Stimulated activated CD8-positive, alpha-beta memory T cell treated with anti-CD3 and anti-CD28 coated beads, Interleukin-12 subunit alpha, Interleukin-12 subunit beta, amount 100 ng/mL, for 1 hour (primary cell): ENCODE measurements at places on chromosomes 12 and 14.

GRCh38 chr12:54421175-54421878, 2.3 kb upstream of the ITGA5 start:
- DNase-seq: no peak

DNA sequence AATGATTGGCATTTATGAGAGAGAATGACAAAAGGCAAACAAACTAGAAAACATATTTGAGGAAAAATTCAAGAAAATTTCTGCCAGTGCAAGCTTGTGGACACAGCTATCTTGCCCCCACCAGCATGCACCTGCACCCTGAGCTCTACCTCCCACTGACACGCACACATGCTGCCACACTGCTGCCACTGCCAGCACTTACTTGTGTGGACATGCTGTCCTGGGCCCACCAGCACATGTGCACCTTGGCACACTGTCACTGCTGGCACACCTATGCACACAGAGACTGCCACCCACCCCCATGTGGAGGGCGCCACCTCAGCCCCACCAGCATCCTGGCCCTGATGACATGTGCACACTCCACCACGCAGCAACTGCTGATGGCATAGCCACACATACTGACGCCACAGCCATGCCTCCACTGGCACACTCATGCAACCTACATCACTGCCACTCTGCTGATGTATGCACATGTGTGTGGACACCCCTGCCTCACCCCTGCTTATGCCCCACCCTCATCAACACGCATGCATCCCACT, 475.0 kb downstream of the SOX5 start:
- DNase-seq: no peak

- DNase-seq: peak; percentile 43
Measured at GRCh38 chr12:47079468-47079980, at the start of the genes AMIGO2 and PCED1B. AMIGO2 (minus strand) TSS chr12:47079959; CDS start chr12:47079002, 957 bp downstream. PCED1B (plus strand) TSS chr12:47079621; CDS start chr12:47235064, 155,443 bp downstream.

DNA sequence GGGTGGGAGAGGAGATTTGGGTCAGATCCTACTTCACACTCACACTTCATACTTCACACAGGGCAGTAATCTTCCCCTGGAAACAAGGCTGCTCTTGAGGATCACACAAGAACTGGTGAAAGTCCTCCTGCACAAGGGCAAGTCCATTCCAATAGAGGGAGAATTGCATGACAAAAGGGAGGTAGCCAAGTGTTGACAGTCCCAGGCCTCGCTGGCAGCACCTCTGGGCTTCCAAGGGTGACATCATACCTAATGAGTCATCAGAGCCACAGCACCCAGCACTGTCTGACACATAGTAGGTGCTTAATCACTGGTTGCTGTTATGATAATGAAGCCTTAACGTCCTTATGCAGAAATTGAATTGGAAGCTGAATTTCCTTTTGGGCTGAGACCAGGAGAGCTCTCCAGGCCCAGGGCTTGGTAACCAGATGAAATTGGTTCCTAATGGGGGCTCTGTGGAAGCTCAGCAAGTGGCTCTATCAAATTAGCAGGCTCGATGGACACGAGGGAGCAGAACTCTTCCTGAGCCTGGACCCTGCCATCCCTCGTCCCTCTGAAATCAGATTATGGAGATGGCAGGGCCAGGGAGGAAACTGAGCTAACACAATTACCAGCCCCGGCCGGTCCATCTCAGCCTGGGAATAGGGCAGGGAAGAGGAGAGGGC, 58.8 kb upstream of the ACTN1 start:
- no peak for DNase-seq

DNA sequence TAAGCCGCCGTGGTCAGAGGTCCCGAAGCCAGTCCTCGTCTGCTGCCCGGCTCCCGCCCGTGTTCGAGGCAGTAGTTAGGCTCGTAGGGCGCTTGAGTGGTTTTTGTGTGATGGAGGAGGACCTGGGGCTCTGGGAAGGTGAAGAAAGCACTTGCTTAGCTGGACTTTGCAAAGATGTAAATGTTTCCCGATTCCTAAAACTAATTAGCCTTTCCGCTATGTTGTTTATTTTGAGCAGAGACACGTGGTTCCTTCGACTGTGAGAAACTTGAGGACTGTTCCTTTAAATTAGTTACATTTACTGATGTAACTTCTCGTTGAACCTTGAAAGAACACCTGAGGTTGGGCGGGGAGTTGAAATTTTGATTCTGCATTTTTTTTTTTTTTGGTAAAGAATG, 33.9 kb downstream of the MIA2 start:
- DNase-seq: no peak

- DNase-seq: no peak
Measured at GRCh38 chr14:94517248-94517640, 8.0 kb upstream of the SERPINA12 start.

DNA sequence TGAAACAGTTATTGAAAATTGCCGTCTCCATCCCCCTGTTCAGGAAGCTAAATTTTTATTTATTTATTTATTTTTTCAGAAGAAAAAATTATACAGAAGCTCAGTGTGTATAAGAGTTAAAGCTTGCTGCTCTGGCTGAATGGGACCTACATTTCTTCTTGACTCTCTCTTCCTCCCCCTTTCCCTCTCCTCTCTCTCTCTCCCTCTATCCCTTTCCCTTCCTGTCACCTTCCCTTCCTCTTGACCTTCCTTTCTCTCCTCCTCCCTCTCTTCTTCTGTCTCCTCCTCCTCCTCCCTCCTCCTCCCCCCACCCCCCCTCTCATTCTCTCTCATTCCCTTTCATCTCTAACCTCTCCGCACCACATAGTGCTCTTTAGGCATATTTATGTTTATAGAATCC, 39.1 kb downstream of the APAF1 start:
- no peak for DNase-seq

DNA sequence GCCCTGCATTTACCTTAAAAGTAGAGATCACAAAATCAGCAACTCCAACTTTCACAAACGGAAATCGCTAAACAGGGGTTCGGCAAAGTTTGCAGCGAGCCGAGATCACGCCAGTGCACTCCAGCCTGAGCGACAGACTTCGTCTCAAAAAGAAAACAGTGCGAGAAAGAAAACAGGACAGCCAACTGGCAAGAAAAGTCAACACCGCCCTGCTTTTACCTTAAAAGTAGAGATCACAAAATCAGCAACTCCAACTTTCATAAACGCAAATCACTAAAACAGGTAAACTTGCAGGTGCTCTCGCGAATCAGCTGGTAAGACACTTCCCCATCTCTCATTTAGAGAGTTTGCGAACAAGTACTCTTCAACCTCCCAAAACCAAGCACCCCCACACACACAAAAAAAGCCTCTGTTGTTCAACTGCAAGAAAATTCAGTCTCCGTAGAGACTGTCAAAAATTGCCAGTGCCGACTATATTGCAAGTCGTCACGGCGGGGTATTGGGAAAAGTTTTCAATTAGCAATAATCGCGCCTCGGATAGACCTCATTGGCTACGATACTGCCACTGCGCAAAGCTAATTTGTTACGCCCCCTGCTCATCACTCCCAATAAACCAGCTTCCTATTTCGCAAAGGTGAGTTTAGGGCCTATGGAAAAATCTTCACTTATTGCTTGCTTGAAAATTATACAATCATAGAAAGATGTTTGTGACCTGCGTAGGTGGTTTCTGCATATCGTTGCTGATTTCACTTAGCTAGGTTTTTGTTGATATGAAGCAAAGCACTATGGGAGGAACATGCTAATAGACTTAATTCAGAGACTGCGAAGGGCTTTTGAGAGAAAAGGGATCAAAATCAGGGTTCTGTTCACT, at the start of gene RNU4-1:
TSS of gene RNU4-1 (minus strand) at position 577 of the 871 bp plus-strand sequence.
- DNase-seq: peak; percentile 58

DNA sequence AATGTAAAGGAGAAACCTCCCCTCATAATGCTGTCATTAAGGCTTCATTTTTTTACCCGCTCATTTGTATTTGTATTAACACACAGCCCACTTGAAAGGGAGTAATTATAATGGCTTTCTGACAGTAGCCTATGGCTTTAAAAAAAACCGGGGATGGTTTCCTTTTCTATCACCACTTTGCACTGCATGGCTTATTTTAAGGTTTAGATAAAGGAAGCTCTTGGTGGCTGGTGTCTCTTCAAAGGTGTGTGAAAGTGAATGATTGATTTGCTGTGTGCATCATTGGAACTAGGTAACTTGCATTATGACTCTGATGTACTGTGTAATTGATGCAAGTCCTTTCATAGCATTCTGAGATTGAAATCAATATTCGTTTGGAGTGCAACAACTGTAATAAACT, 80.7 kb downstream of the NPAS3 start:
- DNase-seq: no peak

DNA sequence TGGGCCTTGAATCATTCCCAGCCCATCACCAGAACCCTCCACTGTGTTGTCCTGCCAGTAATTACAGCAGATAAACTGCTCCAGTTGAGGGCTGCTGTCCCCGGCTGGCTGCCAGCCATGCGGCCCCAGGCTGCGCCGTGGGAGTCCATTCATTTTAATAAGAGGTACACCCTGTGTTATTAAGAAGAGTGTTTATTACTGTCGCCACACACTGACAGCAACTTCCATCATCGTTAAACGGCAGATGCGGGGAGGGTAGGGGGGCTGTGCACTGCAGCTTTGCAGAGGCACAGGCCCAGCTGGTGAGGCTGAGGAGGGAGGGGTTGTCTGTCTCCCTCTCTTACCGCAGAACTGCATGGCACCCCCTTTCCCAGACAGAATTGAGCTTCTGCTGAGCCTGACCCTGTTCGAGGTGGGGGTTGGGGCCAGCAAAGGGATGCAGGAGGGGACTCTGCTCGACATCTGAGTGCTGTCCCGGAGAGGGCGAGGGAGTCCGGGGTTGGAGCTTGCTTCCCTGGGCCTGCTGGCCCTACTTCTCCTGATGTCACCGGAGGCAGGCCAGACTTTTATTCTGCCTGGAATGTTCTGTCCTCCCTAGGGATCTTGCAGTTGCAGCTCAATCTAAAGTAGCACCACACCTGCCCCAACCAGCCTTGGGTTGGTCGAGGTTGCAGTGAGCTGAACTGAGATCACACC, 33.8 kb upstream of the GPATCH2L start:
- DNase-seq: no peak

DNA sequence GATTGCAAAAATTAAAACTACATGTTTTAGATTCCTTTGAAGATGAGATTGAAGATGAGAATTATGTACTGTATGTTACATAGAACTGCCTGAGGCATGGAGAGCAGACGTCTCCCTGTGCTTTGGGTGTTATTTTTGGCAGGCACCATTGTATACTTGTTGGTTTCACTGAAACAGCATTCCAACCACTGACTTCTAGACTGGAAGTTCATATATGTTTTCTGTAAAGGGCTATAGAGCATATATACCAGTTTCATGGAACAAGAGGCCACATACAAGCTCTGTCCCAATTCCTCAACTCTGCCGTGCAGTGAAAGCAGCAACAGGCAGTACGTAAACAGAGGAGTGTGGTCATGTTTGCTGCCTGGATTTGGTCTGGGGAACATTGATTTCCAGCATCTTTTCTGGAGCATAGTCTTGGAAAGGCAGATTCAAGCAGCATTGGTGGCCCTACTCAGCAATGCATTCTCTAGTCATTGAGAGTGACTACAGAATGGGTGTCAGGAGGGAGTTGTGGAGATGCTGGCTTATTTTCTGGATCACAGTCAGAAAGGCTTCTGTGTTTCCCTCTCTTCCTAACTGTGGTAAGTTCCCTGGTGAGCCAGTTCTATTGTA, 57.6 kb upstream of the CNTN1 start:
- no peak for DNase-seq

- DNase-seq: no peak
Measured at GRCh38 chr12:66881386-66881785, 202.5 kb upstream of the GRIP1 start.

- DNase-seq: peak; percentile 46
Measured at GRCh38 chr12:12786706-12787601, 1.5 kb downstream of the APOLD1 start.

DNA sequence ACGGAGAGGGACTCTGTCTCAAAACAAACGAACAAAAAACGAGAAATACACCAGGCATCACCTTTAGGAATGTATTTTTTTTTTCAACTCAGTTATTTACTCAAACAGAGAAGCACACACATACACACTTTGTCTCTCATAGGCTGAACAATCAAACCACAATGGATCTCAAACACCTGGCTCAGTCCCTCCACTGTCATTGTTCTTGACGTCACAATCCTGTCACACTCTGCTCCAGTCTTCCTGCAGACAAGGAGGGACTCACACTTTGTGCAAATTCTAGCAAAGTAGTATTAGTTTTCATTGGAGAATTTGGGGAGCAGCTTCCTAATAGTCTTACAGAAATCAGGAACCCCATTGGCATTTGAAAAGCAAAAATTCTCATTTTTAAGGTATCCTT, 727.8 kb downstream of the BCL11B start:
- no peak for DNase-seq

DNA sequence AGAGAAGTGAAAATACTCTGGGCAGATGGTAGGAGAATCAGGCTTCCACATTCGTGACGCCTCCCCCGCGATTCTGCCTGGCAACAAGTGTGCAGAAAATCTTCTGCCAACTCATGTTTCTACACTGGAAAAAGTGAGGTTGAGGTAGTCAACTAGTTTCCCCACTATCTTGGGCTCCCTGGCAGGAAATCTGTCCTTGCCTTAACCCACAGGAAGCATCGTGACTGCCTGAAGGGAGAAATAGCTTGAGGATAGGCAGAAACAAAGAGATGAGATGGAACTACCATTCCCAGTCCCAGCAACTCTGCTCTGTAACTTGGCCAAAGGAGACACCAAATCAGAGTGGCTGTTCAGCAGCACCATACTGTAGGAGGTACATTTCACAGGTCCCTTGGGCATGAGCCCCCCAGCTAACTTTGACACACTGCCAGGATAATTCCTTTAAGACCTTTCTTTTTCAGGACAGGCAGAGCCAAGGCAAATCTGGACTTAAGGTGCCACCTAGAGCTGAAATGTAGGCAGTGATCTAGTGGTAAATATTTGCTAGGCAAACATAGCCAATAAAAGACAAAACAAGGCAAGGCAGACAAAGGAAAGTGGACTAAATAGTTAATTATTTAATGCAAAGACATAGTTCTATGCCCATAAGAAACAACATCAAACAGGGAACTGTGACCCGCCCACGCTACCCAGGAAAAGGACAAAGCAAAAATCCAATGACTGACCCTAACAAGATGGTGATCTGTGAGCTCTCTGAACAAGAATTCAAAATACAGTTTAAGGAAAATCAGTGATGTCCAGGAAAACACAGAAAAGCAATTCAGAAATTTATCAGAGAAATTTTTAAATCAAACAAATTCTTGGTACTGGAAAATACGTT, 205.1 kb downstream of the PTPRO start:
- DNase-seq: no peak

DNA sequence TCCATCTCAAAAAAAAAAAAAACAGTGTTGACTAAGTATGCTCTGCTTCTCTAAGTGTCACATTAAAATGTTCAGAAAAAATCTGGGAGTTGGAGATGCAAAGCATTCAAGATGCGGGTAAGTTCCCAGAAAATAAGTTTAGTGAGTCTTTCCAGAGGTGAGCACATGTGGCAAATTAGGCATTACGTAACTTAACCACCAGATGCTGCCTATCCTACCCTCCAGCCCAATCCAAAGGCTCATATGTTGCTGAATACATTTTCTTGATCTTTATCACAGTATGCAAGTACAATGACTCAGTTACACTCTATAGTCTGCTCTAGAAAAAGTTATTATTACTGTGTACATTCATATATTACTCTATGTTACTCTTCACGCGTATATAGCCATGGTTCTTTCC, 3.6 kb downstream of the SLC2A14 start:
- DNase-seq: no peak

DNA sequence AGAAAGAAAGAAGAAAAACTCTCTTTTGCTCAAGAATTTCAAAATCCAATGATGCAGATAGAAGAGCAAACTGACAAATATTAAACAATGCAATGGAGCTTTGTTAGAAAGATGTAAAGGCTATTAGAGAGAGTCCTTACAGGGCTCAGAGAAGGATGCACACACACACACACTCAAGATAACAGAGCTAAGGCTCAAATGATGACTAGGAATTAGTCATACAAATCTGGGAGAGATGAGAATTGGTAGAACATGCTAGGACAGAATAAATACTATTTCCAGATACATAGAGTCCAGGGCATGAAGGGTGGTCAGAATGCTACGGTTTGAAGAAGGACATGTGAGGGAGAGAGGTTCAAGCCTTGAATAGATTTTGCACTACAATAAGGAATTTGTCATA, 650.1 kb upstream of the MDGA2 start:
- no peak for DNase-seq
